Chondrocyte (in vitro differentiated cells): ENCODE measurements at places on chromosomes 16 and 17.

GRCh38 chr17:81578561-81579225, 26.5 kb upstream of the FAAP100 start:
- no peak for DNase-seq

DNA sequence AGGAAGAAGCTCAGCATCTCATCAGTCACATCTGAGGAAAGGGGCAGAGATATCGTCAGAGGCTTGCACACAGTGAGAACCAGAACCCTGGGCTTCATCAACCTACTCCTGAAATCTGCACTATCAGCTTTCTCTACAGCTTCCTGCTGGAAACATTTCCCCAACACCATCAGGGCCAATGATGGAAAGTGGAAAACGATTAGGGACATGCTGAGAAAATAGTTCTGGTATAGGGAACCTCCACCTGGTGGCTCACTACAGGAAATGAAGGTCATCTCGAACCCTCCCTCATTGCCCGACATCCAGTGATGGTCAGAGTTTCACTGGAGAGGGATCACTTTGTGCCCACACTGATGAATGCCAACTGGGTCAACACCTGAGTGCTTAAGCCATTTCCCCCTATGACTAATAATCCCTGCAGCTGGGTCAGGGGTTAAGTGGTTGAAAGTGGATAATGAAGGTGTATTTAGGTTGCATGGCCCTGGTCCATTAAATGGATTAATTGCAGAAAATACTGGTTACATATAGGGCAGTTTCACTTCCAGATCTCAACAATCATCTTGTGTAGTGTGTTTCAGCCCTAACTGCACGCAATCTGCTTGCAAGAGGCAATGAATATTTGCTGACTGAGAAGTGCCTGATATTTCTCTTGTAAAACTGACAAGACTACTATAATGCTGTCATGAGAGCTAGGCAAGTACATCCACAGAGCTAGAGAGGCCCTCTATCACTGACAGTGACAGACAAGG, 43.1 kb upstream of the GSG1L start:
- no peak for DNase-seq

GRCh38 chr17:43905985-43906852, 1.1 kb downstream of the MPP2 start:
- DNase-seq = no peak

DNA sequence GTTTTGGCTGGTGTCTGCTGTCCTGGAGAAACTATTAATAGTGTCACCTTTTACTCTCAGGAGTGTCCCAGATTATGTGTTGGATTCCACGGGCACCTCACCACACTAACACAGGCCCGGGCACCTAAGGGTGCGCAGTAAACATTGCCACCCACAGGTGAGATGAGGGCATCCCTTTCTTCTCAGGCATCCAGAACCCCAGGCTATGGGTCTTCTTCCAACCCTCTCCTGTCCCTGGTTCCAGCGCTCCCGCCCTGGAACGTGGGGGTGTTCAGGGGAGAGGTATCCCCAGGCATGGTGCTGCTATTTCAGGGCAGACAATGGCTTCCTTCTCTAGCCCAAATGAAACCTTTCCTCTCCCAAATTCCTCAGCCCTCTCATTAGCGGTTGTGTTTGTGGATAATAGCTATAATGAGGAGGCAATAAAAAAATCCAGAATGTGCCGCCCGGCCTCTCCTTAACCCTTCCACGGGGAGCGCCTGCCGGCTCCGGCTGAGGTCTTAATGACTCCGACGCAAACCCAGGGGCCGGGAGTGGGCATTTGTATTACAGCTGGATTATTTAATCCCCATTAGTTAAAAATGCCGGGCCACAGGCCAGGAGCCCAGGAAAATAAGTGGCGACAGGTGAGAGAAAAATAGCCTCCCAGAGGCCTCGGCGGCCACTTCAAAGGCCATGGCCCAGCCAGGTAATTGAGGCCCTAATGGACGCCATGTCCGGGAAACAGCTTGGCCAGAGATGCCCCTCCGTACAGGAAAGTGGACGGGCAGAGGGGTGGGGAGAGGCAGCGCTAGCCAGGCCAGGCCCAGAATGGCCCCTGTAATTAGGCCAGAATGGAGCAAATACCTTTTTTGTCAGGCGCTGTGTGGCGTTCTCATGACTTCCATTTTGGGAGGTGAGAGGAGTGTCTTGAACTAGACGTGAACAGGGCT, 102.8 kb downstream of the IRX5 start:
- peak; percentile 65 for DNase-seq

DNA sequence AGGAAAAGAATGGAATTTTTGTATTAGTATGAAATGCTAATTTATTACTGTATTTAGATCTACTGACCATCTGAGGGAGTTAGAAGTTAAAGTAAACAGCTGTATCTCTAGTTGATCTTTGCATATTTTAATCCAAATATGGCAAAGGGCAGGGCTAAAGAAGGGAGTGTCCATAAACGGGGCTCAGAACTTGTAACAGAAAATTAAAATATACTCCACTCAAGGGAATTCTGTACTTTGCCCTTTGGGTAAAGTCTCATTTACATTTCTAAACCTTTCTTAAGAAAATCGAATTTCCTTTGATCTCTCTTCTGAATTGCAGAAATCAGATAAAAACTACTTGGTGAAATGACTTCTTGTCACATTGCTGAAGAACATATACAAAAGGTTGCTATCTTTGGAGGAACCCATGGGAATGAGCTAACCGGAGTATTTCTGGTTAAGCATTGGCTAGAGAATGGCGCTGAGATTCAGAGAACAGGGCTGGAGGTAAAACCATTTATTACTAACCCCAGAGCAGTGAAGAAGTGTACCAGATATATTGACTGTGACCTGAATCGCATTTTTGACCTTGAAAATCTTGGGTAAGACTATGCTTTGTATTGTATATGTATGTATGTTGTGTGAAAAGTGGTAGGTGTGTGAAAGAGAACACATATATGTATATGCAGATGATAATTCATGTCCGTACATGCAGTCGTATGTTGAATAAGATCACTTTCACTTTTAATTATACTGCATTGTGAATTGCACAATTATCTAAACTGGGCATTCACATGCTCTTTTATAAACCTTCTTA, at the start of gene ASPA:
TSS of gene ASPA (plus strand) at position 186 of the 799 bp plus-strand sequence. CDS start at position 349, 163 bp downstream.
- DNase-seq = no peak

DNA sequence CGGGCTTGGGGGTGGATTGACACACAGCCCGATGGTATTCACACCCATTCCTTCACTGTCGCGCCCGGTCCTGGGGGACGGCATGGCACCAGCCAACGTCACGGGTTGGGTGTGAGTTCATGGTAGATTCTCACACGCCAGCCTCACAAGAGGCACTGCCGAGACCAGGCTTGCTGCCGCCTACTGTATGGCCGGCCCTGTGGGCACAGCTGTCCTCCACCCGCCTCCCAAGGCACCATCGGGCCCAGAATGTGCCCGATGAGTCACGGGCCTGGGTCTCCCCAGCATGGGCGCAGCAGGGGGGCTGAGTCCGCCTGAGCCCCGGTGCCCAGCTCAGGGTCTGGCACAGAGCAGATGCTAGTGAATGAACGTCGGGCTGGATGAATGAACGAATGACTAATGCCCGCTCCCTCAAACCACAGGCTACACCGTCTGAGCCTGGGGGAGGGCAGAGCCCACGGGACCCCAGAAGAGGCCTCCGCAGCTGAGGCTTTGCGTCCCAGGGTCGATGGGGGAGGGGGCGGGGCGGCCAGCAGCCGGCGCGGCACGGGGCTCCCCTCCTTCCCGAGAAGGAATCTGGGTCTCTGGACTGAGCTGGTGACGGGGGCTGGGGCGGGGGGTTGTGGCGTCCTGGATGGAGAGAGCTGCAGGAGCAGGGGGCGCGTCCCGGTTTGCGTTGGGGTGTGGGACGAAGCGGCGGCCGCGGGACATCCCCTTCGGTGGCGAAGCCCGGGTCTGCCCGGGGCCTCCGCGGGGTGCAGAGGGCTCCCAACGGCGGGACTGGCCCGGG, 829 bp downstream of the PITPNM3 start:
- DNase-seq = no peak

DNA sequence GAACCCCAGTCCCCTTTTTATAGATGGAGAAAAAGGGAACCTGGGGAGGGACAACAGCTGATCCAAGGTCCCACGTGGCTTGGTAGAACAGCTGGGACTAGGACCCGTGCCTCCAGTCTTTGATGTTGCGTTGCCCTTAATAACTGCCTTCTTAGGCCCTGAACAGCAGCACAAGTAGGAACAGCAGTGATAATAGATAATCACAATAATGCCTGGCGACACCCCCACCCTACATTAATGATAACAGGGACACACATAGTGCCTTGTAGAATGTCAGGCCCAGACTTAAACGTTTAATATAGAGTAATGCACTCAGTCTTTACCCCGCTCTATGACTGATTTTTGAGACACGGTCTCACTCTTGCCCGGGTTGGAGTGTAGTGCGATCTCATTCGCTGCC, 96.4 kb downstream of the ABCC6 start:
- DNase-seq = no peak

- no peak for DNase-seq
Measured at GRCh38 chr16:64409783-64410210, 712.1 kb downstream of the CDH11 start.

DNA sequence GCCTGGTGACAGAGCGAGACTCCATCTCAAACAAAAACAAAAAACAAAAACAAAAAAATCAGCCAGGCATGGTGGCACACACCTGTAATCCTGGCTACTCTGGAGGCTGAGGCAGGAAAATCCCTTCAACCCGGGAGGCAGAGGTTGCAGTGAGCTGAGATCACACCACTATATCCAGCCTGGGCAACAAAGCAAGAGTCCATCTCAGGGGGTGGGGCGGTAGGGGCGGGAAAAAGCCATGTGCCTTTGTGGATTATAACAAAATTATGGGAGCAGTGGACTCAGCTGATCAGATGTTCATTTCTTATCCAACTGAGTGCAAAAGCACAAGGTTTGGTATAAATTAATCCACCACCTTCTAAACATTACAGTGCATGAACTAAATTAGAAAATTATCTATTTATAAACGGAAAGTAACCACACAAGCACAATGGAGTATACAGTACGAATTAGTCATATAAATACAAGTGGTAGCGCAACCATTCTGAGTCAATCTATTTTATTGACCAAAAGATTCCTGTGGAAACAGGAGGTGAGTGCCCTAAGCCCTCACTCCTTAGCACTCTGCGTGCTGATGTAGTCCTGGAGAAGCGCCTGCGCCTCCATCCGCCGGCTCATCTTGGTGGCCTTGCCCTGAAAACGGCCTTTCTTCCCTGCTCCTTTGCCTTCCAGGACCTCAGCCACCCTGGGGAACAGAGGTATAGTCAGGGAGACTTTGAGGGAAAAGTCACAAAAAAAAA, 14.0 kb downstream of the AARSD1 start:
- DNase-seq = no peak

- DNase-seq = no peak
Measured at GRCh38 chr17:40361925-40362695, 2.4 kb downstream of the GJD3 start.

DNA sequence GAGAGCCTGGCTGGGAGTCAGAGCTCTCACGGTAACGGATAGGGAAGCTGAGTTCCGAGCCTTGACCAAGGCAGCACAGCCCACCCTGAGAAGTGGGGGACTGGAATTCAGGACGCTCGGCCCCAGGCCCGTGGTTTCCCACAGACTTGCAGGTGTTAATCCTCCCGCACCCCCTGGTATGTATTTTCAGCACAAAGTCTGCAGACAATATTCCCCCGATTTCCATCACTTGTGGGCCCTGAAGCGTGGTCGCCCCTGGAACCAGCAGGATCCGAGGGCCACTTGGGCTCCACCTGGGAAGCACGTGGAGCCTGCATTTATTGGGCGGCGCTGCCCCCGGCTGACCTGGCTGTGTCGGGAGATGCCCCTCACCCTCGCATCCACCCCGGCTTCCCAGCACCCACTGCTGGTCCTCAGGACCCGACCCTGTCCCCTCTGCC, 60.2 kb downstream of the WSB1 start:
- no peak for DNase-seq

GRCh38 chr17:9855036-9855435, 29.3 kb downstream of the GLP2R start:
- no peak for DNase-seq

- DNase-seq = no peak
Measured at GRCh38 chr16:86791287-86792035, 213.1 kb downstream of the FOXL1 start.

- DNase-seq = peak; percentile 81
Measured at GRCh38 chr17:65557349-65558310, 3.8 kb downstream of the AXIN2 start.

- no peak for DNase-seq
Measured at GRCh38 chr17:74731347-74731605, 5.8 kb upstream of the RAB37 start.

GRCh38 chr16:15990902-15991301, 41.5 kb downstream of the ABCC1 start:
- DNase-seq = no peak

DNA sequence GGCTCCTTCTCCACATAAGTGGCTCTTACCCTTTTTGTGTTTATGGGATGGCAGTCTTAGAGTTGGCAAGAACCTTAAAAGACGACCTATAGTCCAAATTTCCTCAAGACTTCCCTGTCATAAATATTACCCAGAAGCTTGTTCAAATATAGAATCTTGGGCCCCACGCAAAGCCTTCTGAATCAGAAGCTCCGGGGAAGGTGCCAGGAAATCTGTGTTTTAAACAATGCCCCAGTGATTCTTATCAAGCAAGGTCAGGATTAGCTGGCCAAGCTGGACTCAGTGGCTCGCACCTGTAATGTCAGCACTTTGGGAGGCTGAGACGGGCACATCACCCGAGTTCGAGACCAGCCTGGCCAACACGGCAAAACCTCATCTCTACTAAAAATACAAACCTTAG, 85.7 kb downstream of the TIMM22 start:
- DNase-seq = no peak

- DNase-seq = no peak
Measured at GRCh38 chr16:15055141-15056053, 477 bp downstream of the NTAN1 start.

DNA sequence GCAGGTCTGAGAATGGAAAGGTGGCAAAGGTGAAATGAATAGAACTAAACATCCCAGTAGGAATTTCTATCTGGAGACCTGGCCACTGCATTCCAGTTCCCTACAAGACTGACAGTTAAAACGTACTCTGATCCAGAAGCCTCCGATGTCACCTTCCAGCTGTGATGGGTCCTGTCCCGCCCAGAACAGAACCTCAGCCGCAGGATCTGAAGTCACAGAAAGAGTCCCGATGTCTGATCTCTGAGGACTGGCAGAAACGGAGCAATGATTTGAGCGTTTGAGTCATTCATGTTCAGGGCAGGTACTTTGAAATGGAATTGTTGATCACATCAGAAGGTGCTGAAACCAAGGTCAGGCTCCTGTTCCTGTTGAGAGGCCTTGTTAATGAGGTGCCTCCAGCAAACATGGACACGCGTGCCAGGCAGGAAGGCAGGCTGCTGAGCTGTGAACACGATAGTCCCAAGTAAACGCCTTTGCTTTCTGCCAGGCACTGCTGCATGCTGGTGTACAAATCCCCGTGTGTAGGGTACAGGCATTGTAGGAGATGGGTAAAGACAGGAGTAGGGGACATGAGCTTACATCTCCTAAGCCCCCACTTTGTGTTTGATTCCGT, 61.4 kb downstream of the VAT1L start:
- no peak for DNase-seq

- DNase-seq = no peak
Measured at GRCh38 chr16:22813223-22813947, 577 bp upstream of the HS3ST2 start.
